ENCODE measurements at places on chromosomes 1 and 21.

GRCh38 chr1:239805042-239805441 is 286.6 kb upstream of the FMN2 start:
- DNase-seq, result no peak

GRCh38 chr21:38721055-38721454 is 84.7 kb upstream of the ETS2 start:
- no peak for DNase-seq

- DNase-seq, result no peak
Measured at GRCh38 chr1:41576206-41576605, 91.7 kb upstream of the EDN2 start.

DNA sequence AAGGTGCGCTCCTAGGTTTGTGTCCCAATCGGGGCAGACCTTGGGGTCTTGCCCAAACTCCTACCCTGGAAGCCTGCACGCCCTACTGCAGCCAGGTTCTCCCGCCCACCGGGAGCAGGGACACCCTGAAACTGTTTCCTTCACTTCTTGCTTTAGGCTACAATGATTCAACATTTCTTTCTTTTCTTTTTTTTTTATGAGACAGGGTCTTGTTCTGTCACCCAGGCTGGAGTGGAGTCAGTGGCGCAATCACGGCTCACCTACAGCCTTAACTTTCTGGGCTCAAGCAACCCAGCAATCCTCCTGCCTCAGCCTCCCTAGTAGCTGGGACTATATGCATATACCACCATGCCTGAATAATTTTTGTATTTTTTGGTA is 75.8 kb downstream of the ITPKB start:
- no peak for DNase-seq

- no peak for DNase-seq
Measured at GRCh38 chr1:1140673-1141072, 24.8 kb upstream of the C1orf159 start.

DNA sequence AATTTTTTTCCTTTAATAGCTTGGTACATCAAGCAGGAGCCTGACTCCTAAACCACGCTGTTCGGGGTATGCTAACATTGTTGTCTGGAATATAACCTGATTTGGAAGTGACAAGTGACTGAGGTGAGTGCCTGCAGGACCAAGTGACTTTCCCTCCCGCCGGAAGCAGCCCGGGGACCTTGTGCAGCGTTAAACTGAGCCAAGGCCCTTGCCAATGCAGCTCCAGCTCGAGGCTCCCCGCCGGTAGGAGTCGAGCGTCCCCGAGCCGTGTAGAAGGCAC is 716 bp upstream of the MTARC1 start:
- no peak for DNase-seq

DNA sequence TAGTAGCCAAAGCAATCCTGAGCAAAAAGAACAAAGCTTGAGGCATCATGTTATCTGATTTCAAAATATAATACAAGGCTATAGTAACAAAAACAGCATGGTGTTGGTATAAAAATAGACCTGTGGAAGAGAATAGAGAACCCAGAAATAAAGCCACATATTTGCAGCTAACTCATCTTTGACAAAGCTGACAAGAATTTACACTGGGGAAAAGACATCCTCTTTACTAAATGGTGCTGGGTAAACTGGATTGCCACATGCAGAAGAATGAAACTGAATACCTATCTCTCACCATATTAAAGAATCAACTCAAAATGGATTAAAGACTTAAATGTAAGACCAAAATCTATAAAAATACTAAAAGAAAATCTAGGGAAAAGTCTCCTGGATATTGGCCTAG is 59.5 kb upstream of the CD55 start:
- DNase-seq, result no peak

GRCh38 chr1:198283222-198283621 is 126.4 kb downstream of the NEK7 start:
- DNase-seq, result no peak

GRCh38 chr1:9080705-9081291 is 11.4 kb upstream of the SLC2A5 start:
- DNase-seq, result peak; percentile 91

DNA sequence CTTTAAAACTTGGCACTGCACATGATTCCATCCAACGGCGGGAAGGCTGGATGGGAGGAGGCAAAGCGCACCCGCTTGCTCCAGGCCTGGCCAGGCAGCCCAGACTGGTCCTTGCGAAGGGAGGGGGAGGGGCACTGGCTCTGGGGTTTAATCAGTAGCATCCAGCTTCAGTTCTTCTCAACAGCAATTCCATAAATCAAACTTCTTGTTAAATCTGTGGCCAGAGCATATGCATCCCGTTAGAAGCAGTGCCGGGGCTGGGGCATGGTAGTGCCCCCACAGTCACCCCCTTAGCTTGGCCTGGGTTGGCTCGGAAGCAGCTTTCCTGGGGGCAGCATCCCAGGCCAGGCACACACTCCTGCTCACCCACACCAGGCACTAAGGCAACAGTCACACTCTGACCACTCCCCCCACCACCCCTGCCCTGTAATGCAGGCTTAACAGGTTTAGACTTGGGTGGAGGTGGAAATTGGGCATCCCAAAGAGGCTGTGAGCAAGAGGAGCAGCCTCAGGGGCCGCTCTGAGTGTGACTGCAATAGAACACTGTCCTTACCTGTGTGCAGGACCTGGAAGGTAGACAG is 94.1 kb upstream of the CASZ1 start:
- DNase-seq, result no peak

GRCh38 chr21:15732290-15732995 is 2.7 kb downstream of the USP25 start:
- peak; percentile 61 for DNase-seq

Data from HAP-1 (cell line).